ENCODE measurements at places on chromosomes 12 and 14. TPM values are rescaled to one million over a fixed set of nuclear protein-coding genes. Genes with fewer than 3 reads are reported as not detected.

The CCDC198 gene
- total RNA-seq = not detected

The PSMB11 gene
- total RNA-seq = not detected

The WSCD2 gene
- not detected for total RNA-seq

DNA sequence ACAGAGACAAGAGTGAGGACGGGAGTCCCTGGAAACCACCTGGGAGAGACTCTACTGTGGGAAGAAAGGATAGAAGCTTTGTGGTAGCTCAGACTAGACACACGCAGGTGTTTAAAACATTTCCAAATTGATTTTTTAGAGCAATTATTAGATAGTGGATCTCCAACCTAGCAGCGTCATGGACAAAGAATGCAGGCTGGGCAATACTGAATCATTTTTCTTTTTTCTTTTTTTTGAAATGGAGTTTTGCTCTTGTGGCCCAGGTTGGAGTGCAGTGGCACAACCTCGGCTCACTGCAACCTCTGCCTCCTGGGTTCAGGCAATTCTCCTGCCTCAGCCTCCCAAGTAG lies 13.1 kb downstream of the GPR132 start:
- DNase-seq = no peak

GRCh38 chr12:129772501-129773493 lies 131.0 kb downstream of the TMEM132D start:
- DNase-seq = no peak

DNA sequence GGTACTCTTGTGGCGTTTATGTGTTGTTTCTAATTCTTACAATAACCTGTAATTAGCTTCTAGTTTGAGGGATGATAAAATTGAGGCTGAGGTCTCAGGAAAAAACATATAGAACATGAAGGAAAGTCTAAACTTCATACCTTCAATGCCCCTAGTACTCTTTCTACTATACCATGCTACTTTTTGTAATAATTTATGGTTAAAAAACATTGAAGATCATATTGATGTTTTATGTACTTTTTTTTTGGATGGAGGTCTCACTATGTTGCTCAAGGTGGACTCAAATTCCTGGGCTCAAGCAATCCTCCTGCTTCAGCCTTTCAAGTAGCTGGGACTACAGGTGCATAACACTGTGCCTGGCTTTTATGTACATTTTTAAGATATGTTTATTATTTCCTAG lies 13.8 kb downstream of the G2E3 start:
- DNase-seq = no peak

DNA sequence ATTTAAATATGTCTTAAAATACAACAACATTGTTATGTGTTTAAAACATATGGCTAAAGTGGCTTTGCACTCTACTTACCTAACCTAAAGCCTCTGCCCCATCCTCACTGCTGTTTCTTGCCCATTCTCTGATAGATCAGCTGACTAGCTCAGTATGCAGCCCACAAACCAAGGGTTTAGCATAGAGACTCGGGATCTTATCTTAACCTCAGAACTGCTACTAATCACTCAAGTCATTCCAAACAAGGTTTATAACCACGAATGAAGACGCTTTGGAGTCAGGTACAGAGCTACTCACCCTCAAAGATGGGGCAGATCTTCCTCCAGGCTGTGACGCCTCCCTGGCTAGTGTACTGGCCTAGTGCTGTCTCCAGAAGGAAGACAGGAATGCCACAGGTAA lies 19.3 kb downstream of the SLC6A13 start:
- no peak for DNase-seq

DNA sequence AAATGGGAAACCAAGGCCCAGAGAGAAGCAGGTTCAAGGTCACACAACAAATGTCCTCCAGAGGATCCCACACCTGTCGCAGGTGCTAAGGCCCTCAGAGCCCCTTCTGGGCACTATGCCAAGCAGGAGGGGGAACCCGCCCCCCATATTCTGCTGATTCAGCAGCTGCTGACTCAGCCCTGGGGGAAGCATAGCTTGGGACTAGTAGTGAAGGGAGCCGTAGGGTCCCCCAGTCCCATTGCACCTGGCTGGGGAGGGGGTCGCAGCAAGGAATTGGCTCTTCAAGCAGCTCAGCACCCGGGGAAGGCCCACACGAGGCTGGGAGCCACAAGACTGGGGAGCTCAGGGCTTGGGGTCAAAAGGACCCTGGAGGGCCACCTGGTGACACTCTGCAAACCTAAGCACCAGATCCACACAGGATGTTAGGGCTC lies 1.0 kb downstream of the RASAL1 start:
- DNase-seq = no peak

DNA sequence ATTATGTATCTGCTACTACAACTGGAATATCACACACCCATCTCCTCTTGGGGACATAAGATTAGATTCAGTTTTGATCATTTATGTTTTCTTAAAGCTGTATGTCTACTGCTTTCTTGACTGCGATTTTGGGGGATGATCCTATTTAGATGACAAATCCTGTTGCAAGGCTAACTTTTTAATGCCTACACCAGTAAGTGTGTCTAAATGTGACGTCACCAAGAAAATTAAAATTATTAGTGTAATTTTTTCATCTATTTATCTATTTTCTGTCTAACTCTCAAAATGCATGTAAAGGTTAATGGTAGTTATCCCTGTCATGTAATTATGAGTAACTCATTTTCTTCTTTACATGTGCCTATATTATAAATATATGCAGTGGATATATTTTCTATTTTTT lies 170.9 kb upstream of the PPFIA2 start:
- DNase-seq = no peak

DNA sequence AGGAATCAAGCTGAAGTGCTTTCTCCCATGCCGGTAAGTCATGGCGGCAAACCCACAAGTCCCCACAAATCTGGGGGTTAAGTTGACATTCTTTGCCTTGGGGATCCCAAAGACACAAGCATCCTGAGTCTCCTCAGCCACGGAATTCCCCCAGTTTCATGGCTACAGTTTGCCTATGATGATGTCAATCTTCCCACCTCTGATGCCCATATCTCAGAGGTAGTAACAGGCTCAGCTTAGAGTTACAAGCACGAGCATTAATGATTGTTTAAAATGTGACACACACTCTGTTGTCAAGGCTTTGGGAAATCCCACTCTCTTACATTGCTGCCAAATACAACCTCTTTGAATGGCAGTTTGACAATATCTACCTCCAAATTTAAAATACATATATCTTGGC lies 22.3 kb downstream of the NOS1 start:
- DNase-seq = no peak

DNA sequence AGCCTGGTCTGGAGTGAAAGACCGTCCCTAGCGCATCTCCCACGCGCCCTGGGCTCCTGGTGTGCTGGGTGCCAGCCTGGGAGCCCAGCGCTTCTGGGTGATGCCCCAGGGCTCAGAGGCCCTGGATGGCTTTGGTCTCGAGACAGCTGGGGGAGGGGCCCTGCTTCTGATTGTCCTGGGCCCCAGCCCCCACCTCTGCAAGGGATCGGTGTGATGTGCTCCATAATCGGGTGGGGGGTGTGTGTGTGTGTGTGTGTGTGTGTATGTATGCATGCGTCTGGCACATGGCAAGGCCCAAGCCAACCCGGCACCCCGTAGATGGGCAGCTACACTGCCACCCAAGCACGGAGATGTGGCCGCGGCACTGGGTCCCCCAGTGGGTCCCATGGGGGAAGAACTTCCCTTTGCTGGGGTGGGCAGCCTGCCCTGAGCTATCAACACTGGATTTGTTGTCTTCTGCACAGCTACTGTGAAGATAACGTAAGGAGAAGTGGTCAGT lies 3.1 kb downstream of the ZBTB42 start:
- DNase-seq = no peak

DNA sequence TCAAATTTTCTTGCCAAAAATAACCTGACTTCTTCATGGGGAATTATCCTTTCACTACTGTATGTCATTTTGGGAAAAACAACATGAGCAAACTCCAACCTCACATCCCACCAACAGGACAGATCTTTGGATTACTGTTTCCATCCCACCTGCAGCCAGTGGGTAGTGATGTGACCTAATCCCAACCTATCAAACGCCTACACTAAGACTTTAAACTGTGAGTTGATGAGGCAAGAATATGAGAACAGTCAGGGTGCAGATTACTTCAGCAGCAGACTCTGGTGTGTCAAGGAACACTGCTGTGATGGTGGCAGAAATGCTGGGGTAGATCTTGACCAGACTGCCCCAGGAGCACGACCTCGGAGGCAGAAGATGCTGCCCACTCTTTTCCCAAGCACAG lies 293.2 kb downstream of the DUSP6 start:
- no peak for DNase-seq

GRCh38 chr14:75667099-75667765 lies 6.2 kb downstream of the TTLL5 start:
- no peak for DNase-seq

- DNase-seq = peak; percentile 28
Observed at GRCh38 chr12:123389560-123390351, 5.8 kb downstream of the KMT5A start.
